ENCODE measurements at places on chromosomes 16 and 17.
A peak's percentile ranks its signal among the peaks of the same experiment; 100 is the strongest.

- DNase-seq: no peak
Measured at GRCh38 chr16:50245417-50246298, 20.7 kb upstream of the ADCY7 start.

DNA sequence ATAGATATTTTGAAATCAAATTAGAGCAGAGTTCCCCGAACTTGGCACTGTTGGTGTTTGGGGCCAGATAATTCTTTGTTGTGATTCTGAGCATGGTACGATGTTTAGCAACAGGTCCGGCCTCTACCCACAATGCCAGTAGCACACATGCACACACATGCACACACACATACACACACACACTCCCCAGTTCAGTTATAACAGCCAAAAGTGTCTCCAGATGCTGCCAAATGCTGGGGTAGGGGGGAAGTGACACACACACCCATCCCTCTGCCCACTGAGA, 96.8 kb upstream of the PSMD7 start:
- no peak for DNase-seq

- peak; percentile 48 for DNase-seq
Measured at GRCh38 chr16:13909872-13910303, 10.1 kb upstream of the ERCC4 start.

GRCh38 chr17:42928714-42929496, 28.3 kb downstream of the G6PC1 start:
- DNase-seq: no peak

GRCh38 chr16:1145383-1146100, 7.4 kb upstream of the CACNA1H start:
- DNase-seq: no peak

- no peak for DNase-seq
Measured at GRCh38 chr17:61405686-61406536, 6.3 kb downstream of the TBX2 start.

DNA sequence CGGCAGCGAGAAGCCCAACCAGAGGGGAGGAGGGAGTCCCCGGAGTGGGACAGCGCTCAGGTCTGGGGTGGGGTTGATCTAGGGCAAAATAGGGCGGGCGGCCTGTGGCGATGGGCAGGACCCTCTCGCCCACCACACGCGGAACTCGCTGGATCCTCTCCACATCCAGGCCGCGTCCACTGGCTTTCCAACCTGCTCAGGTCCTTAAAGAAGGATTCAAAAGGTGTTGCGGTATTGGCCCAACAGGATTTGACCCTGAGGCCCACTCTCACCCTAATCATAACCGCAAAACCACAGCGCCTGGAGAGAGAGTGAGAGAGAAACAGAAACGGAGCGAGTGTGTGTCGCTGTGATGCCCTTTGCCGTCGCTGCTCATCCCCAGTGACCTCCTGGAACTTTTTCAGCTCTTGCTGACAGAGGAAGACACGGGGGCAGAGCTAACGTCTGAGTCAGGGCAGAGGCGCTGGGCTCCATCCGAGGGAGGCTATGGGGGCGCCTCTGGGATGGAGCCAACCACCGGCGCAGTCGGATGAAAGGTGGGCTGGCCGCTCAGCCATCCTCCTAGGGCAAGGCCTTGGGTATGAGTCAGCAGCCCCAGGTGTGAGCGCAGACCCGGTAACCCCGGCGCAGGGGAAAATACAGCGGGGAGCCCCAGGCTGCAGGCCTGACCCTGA, 16.7 kb upstream of the OR1F1 start:
- peak; percentile 12 for DNase-seq

GRCh38 chr17:72334205-72334604, 213.4 kb downstream of the SOX9 start:
- DNase-seq: no peak

DNA sequence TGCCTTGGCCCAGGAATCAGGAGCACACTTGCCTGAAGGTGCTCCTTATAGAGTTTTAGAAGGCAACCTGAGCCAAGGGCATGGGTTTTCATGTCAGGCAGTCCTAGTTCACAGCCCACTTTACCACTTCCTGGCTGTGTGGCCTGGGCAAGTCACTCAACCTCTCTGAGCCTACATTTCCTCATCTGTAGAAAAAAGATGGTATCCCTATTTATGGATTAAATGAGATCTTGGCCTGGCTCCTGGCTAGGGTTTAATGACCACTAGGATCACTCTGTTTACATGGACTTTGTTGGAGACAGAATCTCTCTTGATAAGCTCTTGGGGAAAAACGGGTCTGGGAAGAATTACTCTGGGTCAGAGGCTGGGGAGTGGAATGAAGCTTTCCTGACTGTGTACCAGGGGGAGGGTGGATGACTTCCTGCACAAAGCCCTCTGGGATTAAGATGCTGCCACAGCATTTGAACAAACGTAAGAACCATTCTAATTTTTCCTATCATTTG, 2.3 kb downstream of the MT2A start:
- DNase-seq: no peak

GRCh38 chr17:27543464-27543856, 87.2 kb downstream of the KSR1 start:
- no peak for DNase-seq

All from dorsolateral prefrontal cortex (tissue), 122 donors.